ENCODE measurements at places on chromosomes 3 and 15. TPM values are rescaled to one million over a fixed set of nuclear protein-coding genes. Genes with fewer than 3 reads are reported as not detected.
A peak's percentile ranks its signal among the peaks of the same experiment; 100 is the strongest.

DNA sequence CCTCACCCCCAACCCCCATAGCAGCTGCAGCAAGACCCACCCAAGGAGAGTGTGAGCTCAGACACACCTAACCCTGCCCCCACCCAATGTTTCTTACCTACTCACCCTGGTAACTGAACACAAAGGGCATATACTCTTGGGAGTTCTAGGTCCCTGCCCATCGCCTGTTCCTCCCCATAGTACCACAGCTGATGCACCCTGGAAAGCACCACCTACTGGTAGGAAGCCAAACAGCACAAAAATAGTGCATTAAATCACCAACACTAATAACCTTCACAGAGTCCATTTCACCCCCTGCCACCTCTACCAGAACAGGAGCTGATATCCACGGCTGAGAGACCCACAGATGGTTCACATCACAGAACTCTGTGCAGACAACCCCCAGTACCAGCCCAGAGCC lies 245.2 kb downstream of the EFHB start:
- no peak for DNase-seq

DNA sequence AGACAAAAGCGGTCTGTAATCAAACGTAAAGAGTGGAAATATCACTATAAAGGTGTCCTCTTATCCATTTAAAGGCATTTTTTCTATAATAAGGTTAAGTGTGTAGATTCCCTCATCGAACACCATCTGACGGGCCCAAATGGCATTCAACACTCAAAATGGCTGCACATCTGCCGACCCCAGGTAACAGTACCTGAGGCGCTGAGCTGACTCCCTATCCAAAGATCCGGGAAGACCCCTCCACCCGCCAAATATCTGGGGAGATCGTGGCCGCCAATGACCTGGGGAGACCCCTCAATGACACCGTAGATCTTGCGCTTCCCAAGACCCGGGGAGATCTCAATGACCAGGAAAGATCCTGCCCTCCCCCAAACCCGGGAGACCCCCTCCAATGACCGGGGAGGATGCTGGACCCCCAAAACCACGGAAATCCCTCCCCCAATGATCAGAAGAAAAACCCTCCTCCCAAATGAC lies 476 bp downstream of the IP6K2 start:
- DNase-seq, result no peak

GRCh38 chr3:115553796-115554486 lies 69.4 kb upstream of the GAP43 start:
- no peak for DNase-seq

GRCh38 chr3:112582244-112582874 lies 20.5 kb downstream of the SLC35A5 start:
- peak; percentile 80 for DNase-seq

DNA sequence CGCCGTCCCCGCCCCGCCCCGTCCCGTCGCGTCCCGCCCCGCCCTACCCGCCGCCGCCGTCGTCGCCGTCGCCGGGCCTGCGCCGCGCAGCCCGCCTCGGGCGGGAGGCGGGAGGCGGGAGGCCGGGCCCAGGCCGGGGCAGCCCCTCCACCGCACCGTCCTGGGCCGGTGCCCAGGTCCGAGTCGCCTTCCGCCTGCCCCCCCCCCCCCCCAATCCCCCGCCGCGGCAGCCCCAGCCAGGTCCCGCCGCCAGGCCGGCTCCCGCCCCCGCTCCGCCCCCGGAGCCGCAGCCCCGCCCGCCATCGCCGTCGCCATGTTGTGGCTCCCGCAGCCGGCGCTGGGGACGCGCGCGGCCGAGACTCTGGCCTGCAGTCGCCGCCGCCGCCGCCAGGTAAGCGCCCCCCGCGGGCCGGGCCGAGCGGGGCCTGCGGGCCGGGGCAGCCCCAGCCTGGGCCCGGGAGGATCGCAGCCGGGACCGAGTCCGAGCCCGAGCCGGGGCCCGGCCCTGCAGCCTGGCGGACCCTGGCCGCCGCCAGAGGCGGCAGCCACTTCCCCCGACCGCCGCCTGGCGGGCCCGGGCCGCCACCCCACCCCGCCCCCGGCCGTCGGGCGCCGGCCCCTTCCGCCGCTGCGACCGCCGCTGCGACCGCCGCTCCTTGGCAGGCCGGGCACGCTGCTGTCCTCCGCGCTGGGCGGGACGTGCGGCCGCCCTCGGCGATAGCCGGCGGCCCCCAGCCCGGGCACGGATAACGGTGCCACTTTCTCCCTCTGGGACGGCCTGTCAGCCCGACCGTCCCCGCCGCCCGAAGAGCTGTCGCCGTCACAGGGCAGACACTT lies at the start of gene ZNF592:
Gene ZNF592 (plus strand): TSS at position 319 of the 837 bp plus-strand sequence. CDS start 34,084 bp downstream, outside the sequence.
- peak; percentile 70 for DNase-seq

DNA sequence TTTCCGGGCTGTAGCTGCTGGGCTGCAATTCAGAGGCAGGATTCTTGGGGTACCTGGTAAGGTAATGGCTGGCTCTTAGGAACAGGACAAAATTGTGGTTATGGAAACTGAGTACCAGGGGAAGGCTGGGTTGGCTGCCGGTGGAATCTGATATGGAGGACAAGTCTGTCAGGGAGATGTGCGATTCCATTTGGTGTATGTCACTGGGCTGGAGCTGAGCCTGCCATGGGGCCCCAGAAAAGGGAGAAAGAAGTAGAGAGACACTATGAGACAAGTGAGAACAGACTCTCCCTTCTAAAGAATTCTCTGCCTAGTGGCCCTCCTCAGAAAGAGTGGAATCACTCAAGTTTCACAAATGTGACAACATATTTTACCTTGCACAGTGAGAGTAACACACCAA lies 368.2 kb upstream of the ROPN1 start:
- DNase-seq, result peak; percentile 18

DNA sequence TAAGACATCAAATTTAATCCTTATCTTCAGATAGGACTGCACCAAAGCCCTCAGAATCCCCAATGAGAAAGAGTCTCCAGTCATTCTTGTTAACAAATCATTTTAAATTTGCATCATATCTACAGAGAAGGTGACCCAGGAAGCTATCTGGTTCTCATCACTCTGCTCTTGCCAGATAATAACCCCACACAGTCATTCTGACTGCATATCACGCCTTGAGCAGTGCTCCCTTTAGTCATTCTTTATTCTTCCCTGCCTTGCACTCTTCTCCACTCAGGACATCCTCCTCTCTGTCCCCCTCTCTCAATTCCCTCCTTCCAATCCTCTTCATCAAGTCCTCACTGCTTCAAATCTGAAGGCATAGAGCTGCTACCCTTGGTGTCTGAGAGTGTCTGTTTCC lies 83.7 kb upstream of the COL6A6 start:
- no peak for DNase-seq

DNA sequence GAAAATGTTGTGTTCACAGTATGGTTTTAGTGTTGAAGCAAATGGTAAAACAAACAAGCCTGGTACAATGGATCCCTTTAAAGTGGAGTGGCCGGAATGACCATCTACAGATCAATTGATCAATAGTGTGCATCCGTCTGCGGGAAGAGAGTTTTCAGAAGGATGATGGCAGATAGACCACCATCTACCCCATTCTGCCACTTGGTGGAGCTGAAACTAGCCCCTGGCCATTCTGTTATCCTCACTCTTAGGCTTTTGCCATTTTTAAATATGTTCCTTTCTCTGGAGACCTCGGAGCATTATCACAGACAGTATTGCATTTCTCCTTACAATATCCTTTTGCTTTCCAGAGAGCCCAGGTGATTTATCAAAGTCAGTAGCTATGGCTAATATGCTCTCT lies 258.9 kb upstream of the CFAP20DC start:
- DNase-seq, result no peak

DNA sequence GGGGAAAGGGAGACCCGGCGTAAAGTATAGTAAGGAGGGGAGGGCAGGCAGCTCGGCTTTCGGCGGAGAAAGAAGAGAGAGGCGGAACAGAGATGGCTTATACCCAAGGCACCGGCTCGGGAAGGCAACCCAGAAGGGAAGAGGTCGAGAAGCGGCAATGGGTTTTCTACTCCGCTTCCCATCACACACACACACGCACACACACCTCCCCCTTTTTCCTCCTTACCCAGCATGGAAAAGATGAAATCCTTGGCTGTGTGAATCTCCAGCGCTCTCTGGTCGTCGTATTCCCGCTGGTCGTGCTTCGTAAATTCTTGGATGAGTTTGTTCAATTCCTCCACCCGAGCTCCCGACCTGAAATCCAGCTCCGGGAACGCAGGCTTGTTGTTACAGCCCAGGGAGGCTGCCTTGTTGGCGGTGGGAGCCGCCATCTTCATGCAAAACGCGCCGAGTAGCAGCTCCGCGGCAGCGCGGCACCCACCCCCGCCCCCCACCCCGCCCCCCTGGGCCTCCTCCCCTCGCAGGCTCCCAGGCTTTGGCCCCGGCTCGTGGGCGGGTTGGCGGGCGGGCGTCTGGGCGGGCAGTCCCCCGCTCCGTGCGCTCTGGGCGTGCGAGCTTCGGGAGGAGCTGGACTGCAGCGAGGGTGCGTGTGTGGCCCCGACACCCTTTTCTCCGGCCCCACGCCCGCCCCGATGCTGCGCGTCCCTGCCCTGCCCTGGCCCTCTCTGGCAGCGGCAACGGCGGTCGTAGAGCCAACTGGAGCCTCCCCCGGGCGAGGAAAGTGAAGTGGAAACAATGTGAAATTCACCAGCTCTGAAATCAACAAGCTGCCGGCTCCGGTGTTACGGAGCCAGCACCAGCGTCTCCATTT lies at the start of gene MB21D2:
Gene MB21D2 (minus strand): TSS at position 453 of the 871 bp plus-strand sequence. CDS start 16 bp downstream, at position 437.
- peak; percentile 80 for DNase-seq

- peak; percentile 54 for DNase-seq
Observed at GRCh38 chr3:114213292-114213626, 24.1 kb downstream of the ZNF80 start.

DNA sequence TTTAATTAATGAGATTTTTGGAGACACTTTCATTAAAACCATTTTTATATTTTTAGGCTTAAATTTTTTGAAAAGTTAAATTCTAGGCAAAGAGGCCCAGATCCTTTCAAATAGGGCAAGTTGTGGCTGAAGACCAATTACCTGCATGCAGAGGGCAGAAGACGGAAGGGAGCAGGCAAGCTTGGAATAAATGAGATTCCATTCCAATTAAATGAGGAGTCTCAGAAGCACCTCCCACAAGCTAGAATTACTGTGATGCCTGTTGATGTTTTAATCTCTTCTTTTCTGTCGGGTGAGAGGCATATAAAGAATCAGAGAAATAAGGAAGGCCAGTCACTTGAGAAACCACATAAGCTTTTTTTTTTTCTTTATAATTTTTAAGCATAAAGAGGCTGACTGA lies 46.8 kb downstream of the KBTBD8 start:
- no peak for DNase-seq

DNA sequence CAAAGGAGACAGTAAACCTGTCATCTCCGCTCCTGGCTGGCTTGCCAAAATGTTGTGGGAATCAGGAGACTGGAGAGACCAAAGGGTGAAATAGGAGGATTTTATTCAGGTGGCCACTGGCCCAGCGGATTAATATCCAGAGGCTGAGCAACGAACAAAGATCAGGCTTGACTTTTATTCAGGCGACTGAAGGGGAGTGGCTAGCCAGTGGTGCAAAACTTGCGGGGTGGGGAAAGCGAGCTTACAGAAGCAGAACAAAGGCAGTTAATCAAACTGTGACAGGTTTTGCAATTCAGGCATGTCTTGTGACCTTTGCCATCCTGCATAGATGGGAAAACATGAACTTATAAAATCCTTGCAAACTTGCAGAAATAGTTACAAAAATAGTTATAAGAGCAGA lies 19.8 kb upstream of the ACAD9 start:
- DNase-seq, result no peak

DNA sequence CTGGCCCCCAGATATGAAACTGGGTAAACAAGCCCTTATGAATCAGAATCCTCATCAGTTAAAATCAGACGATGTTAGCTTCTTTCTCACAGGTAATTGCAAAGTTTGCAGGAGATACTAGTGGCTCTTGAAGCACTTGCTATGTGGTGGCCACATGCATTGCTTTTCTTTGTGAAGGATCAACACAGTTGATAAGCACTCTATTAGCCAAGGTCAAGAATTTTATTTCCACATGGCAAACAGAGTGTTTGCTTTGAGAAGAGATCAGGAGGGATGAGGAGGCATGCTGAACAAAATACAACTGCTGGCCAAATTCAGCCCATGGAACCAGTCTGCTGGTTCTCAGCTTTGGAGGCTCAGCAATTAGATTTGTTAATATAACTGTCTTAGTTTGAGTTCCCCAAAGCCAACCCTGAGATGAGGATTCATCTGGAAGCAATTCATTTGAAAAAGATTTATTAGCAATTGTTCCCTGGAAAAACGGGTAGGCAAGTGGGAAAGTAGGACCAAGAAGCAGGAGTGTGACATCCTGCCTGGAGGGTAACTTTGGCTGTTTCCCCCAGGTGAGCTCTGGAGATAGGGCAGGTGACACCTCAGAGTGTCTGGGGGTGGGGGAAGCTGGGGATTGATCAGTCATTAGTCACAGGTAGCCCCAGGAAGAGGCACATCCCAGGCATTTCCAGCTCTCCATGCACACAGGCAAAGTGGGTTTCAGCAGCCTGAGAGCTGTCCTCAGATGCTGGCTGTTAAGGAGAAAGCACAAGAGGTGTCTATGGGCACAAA lies 180.3 kb downstream of the ABHD5 start:
- DNase-seq, result no peak

DNA sequence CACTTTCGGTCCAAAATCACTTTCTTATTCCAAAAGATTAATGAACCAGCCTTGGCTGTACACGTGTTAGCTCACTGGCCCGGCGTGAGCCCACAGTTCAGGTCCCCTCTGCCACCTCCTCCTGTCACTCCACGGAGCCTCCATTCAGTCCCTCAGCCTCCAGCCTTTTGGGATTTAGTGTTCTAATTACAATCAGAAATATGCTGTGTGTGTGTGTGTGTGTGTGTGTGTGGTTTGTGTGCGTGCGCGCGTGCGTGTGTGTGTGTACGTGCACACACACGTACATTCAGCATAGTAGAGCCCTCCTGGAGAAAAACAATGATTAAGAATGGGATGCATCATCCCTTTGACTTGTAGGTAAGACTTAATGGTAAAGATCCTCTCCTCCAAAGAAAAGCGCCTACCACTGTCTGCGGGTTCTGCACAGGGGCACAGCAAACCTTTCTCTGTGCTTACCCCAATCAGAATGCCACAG lies 801 bp downstream of the CA12 start:
- no peak for DNase-seq

DNA sequence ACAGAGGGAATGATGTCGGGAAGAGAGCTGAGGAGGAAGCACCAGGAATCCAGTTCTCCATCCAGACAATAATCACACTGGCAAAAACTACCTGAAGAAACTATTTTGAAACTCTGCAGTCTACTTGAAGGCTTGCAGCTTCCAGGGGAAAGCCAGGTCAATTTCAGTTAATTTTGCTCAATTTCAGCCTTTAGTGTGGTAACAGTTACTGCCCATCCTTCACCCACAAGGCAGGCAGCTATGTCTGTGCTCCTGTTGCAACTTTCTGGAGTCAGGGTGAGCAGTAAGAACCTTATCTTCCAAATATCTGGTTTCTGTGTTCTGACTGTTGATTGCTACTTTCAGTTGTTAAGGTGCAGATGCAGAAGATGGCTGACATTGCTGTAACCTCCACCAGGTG lies 221.7 kb downstream of the ADAMTS17 start:
- DNase-seq, result no peak

- no peak for DNase-seq
Observed at GRCh38 chr15:94287794-94288246, 56.5 kb downstream of the MCTP2 start.

MED12L gene
- 0.05 TPM for polyA plus RNA-seq

COL6A6 gene
- polyA plus RNA-seq, result not detected

RGMA gene
- 0.26 TPM for polyA plus RNA-seq

C2CD4B gene
- polyA plus RNA-seq, result not detected

P2RY1 gene
- polyA plus RNA-seq, result not detected

SLITRK3 gene
- not detected for polyA plus RNA-seq

GOLGA6L4 gene
- 2.1 TPM for polyA plus RNA-seq

RAD51 gene
- polyA plus RNA-seq, result 6.8 TPM

SNAP23 gene
- polyA plus RNA-seq, result 45.5 TPM

Data from IMR-90 (cell line).